ENCODE measurements at places on chromosomes 16 and 17. TPM values are rescaled to one million over a fixed set of nuclear protein-coding genes. Genes with fewer than 3 reads are reported as not detected.

The TADA2A gene
- total RNA-seq = 30.7 TPM

The PIPOX gene
- 8.3 TPM for total RNA-seq

The GLP2R gene
- total RNA-seq = 0.63 TPM

The ZP2 gene
- not detected for total RNA-seq

The KRTAP17-1 gene
- not detected for total RNA-seq

The LRRC46 gene
- total RNA-seq = 1.3 TPM

The VAC14 gene
- total RNA-seq = 58.6 TPM

Data from spleen (tissue), 13 donors.